Camera-type eye (tissue), 1 donor: ENCODE measurements at places on chromosomes 12 and 14. TPM values are rescaled to one million over a fixed set of nuclear protein-coding genes. Genes with fewer than 3 reads are reported as not detected.

Gene INSM2
- total RNA-seq, result 24.3 TPM

Gene SDSL
- 4.9 TPM for total RNA-seq

Gene KRT6A
- total RNA-seq, result 1.2 TPM

Gene SPATS2
- 44.1 TPM for total RNA-seq

Gene LBHD2
- total RNA-seq, result not detected

Gene TEX22
- total RNA-seq, result 1.6 TPM

Gene MBD6
- total RNA-seq, result 52.1 TPM

Gene TAS2R42
- total RNA-seq, result not detected

Gene RNF212B
- total RNA-seq, result not detected

Gene MYH6
- total RNA-seq, result 0.49 TPM

Gene KLRK1
- total RNA-seq, result 1.2 TPM

Gene PLEKHA5
- total RNA-seq, result 85.0 TPM

Gene MAP4K5
- 247 TPM for total RNA-seq

Gene KLRC1
- total RNA-seq, result 0.27 TPM

Gene CLEC4C
- total RNA-seq, result not detected

Gene PLEKHD1
- 2.0 TPM for total RNA-seq

Gene DLK1
- 112 TPM for total RNA-seq
